ENCODE measurements at places on chromosomes 7 and 10.

GRCh38 chr10:125609859-125610258 lies 73.1 kb downstream of the TEX36 start:
- DNase-seq, result no peak

GRCh38 chr7:44264221-44264931 lies 61.0 kb downstream of the CAMK2B start:
- no peak for DNase-seq

DNA sequence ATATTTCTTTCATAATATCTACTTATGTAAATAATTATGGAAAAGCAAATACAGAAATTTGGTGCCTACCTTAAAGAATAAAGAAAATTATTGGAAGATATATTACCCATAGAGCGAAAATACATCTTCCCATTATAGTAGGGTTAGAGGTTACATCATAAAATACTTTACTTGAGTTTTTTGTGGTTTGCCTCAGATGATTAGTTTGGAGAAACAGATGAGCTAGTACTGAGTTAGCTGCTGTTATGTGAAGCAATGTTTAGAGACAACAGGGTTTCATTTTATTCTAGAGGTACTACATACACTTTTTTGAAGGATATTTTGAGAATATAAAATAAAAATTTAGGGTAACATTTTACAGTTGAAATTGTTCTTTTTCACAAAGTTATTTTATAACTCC lies 2.9 kb upstream of the MLLT10 start:
- DNase-seq, result no peak

- no peak for DNase-seq
Measured at GRCh38 chr7:68488341-68489060, 1109.8 kb upstream of the AUTS2 start.

- DNase-seq, result no peak
Measured at GRCh38 chr10:25933653-25934608, at the start of gene MYO3A. TSS of gene MYO3A (plus strand) at chr10:25934229. CDS start at chr10:25952111, 17,882 bp downstream.

- no peak for DNase-seq
Measured at GRCh38 chr10:1454428-1454827, 282.9 kb downstream of the ADARB2 start.

DNA sequence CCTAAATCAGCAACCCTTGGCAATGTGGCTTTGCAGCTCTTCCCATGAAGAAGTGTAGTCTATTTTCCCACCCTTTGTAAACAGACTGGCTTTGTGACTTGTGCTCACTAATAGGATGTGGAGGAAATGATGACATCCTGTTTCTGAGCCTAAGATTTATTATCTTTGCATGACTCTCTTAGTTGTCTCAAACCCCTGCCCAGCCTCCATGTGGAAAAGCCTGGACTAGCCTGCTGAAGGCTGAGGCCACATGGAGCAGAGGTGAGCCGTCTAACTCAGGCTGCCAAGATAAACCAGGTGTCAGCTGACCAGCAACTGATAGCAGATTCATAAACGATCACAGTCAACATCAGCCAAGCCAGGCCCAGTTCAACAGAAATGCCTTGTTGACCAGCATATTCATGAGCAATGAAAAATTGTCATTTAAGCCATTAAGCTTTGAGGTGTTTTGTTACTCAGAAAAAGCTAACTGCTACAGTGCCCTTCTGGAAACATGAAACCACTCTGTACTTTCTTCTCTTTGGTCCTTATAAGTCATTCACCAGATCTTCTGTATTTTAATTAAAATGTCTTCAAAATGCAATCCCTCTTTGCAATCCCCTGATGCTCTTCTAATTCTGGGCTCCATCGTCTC lies 586.3 kb upstream of the ANKRD30A start:
- no peak for DNase-seq

DNA sequence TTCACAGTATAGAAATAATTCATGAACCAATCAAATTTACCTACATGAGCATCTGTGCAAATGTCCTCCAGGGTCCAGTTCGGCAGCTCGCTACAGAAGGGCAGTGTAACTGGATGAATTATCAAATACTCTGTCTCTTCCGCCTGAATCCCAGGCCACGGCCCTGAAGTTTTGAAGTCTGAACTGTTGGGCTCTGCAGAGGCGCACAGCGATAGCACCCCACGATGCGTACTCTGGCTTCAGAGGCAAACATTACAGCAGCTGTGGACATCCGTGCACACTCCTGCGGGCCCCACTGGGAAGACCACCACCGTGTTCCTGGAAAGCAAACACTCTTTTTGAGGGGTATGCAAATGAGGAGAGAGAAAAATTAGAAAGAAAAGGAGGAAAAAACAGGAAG lies 259.8 kb upstream of the TCERG1L start:
- no peak for DNase-seq

GRCh38 chr10:20302033-20302432 lies 485.8 kb downstream of the PLXDC2 start:
- no peak for DNase-seq

GRCh38 chr10:23522345-23522744 lies 83.5 kb downstream of the OTUD1 start:
- no peak for DNase-seq

DNA sequence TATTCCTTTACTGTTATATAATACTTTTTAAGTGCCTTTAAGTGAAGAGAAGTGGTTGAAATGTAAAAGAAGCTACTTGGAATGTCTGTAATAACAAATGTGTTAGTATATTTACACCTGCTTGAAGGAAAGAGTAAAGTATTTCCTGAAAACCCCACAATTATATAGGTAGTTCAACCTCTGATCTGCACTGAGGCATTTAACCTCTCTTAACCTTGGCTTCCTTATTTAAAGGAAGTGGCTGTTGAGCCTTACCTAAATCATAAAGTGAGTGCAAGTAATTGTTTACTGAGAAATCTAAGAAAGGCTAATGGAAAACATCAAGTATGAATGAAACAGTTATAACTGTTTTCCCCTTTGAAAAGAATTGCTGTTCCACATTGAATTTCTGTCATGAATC lies 294.5 kb downstream of the ADK start:
- DNase-seq, result no peak

GRCh38 chr10:11913079-11913641 lies 90.0 kb downstream of the PROSER2 start:
- DNase-seq, result no peak

- DNase-seq, result no peak
Measured at GRCh38 chr10:12750526-12751201, 250.8 kb downstream of the CCDC3 start.

- no peak for DNase-seq
Measured at GRCh38 chr10:77863446-77863845, 63.1 kb downstream of the DLG5 start.

GRCh38 chr7:36633377-36633776 lies 90.9 kb downstream of the AOAH start:
- DNase-seq, result no peak

GRCh38 chr10:103780242-103781149 lies 74.9 kb downstream of the SH3PXD2A start:
- DNase-seq, result no peak

- no peak for DNase-seq
Measured at GRCh38 chr7:73512018-73512780, 9.9 kb downstream of the BAZ1B start.

DNA sequence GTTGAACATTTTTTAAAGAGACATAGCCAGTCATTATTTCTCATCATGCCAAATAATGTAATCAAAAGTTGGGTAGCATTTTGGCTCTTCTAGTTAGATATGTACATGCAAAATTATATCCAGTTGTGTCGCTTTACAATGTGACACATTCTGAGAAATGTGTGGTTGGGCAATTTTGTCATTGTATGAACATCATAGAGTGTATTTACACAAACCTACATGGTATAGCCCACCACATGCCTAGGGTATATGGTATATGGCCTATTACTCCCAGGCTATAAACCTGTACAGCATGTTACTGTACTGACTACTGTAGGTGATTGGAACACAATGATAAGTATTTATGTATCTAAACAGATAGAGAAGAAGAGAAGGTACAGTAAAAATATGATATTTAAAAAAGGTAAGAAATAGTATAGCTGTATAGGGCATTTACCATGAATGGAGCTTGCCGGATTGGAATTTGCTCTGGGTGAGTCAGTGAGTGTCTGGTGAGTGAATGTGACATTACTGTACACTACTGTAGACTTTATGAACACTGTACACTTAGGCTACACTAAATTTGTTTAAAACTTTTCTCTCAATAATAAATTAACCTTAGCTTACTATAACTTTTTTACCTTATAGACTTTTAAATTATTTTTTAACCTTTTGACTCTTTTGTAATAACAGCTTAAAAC lies 16.5 kb downstream of the ZNF365 start:
- DNase-seq, result no peak

DNA sequence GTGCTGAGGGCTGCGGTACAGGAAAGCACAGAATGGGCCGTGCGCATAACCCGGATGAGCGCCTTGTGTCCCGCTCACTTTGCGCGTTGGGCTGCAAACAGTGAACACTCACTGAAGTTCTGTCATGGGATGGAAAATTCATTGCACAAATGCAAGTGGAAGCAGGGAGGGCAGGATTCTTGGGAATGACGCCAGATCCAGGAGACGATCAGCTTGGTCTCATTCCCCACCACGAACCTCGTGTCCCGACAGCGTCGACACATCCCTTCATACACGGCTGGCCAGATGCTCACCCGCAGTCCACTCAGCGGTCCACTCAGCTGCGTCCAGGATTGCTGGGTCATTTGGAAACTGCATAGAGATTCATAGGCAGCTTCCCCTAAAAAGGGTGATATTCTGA lies 607.1 kb downstream of the SDK1 start:
- no peak for DNase-seq

Data from stimulated activated CD4-positive, alpha-beta T cell treated with anti-CD3 and anti-CD28 coated beads, Interleukin-1b, Interleukin-23, amount 100 ng/mL, for 1 hour (primary cell).